Bladder microvascular endothelial cell (primary cell): ENCODE measurements at places on chromosomes 6 and 20. TPM values are rescaled to one million over a fixed set of nuclear protein-coding genes. Genes with fewer than 3 reads are reported as not detected.

Gene STX11
- 5.7 and 16.4 TPM in 2 replicates for total RNA-seq

Gene SNX14
- 100 and 182 TPM in 2 replicates for total RNA-seq

Gene PSORS1C1
- total RNA-seq, result 5.7 and 8.1 TPM in 2 replicates

Gene SUMO4
- total RNA-seq, result 0.65 and 4.3 TPM in 2 replicates

Gene LKAAEAR1
- 0.16 and 0.25 TPM in 2 replicates for total RNA-seq

Gene RBM24
- 1.2 and 2.4 TPM in 2 replicates for total RNA-seq

Gene GMPR
- 14.6 and 19.3 TPM in 2 replicates for total RNA-seq

Gene COL19A1
- total RNA-seq, result not detected in 2 replicates

Gene GOPC
- total RNA-seq, result 18.6 and 39.3 TPM in 2 replicates

Gene FGD2
- total RNA-seq, result not detected in 2 replicates

Gene TCP11
- total RNA-seq, result not detected in 2 replicates

Gene ACTL10
- total RNA-seq, result 1.5 and 1.6 TPM in 2 replicates

Gene PM20D2
- total RNA-seq, result 4.4 and 6.4 TPM in 2 replicates

Gene BTNL2
- not detected in 2 replicates for total RNA-seq

Gene CDSN
- 0.06 TPM in 1 of 2 replicates, not detected in the other for total RNA-seq

Gene F13A1
- not detected in 2 replicates for total RNA-seq

Gene POU5F1
- total RNA-seq, result 0.19 and 0.32 TPM in 2 replicates

Gene TXLNB
- total RNA-seq, result 1.1 and 1.2 TPM in 2 replicates

Gene DDO
- 0.16 and 5.6 TPM in 2 replicates for total RNA-seq

Gene ANKRD6
- 5.0 and 13.0 TPM in 2 replicates for total RNA-seq

Gene RCAN2
- total RNA-seq, result 0.63 and 3.2 TPM in 2 replicates

Gene SYTL3
- 0.65 and 1.5 TPM in 2 replicates for total RNA-seq

Gene RIPOR2
- 1.1 TPM in 1 of 2 replicates, not detected in the other for total RNA-seq

Gene AARS2
- 11.8 and 21.9 TPM in 2 replicates for total RNA-seq

Gene TSHZ2
- 0.65 and 1.5 TPM in 2 replicates for total RNA-seq

Gene PCMT1
- 102 and 115 TPM in 2 replicates for total RNA-seq

Gene B3GAT2
- not detected in 2 replicates for total RNA-seq

Gene GLP1R
- total RNA-seq, result not detected in 2 replicates

Gene FNDC1
- under 0.01 TPM in 2 replicates for total RNA-seq

Gene ZNF391
- 0.16 and 0.50 TPM in 2 replicates for total RNA-seq

Gene CPNE5
- 5.8 and 18.1 TPM in 2 replicates for total RNA-seq

Gene ABCF1
- 29.3 and 71.2 TPM in 2 replicates for total RNA-seq

Gene HLA-DOA
- 0.16 TPM in 1 of 2 replicates, not detected in the other for total RNA-seq

Gene SOX18
- total RNA-seq, result 36.2 and 43.9 TPM in 2 replicates

Gene PTK6
- 0.13 TPM in 1 of 2 replicates, not detected in the other for total RNA-seq

Gene RAET1L
- not detected in 2 replicates for total RNA-seq

Gene GCNT2
- 6.3 and 43.7 TPM in 2 replicates for total RNA-seq
